ENCODE measurements at places on chromosomes 16 and 17.

- DNase-seq, result no peak
These were observed 60.4 kb downstream of the NOG start for GRCh38 chr17:56653877-56654276.

- DNase-seq, result no peak
These were observed 31.2 kb downstream of the NDEL1 start for GRCh38 chr17:8466873-8467272.

DNA sequence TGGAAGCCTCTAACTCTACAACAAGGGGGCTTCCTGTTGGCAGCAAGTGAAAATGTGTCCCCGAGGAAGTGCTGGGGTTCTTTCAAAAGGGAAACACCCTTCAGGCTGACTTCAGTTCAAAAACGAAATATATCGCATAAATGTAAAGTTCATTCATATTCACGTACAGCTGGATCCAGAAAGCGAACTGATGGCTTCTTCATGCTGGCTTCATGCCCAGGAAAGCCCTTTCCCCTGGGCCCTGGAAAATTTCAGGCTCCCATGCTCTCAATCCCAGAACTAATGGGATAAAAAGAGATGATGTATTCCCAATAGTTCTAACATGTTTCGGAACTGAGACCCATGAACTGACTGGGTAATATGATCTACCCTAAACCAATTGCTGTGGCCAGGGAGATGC is 104.7 kb upstream of the CDH13 start:
- DNase-seq, result no peak

GRCh38 chr16:1378804-1379303 is 27.1 kb downstream of the GNPTG start:
- DNase-seq, result no peak

DNA sequence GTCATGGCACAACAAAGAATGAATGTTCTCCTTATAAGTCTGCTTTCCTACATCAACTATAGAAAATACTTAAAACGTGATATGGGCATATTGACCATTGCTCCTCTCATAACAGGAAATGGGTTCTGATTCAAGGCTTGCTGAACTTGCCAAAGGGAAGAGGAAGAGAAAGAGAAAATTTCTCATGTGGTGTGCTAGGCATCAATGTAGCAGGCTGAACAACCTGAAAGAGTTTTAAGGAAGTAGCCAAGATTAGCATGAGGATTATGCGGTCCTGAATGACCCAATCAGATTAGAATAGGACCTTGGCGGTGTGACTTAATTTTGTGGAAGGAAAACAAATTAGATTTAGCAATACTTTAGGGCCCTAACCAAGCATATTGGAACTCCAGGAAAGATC is 617.7 kb upstream of the CDH11 start:
- no peak for DNase-seq

DNA sequence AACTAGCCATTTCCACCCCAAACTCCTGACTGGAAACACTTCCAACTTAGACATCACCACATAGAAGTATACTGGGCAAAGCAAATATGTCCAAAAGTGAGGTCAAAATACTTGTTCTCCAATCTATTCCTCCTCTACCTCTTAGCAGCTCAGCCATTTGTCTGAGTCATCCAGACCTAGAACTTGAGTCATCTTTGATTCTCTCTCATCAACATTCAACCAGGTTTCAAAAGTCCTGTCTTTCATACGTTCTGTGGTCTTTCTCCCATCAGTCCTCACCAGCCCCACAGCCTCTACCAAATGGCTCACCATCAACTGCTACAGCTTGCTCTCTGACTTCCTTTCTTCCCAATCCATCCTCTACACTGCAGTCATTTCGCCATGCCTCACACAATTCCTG is 6.8 kb downstream of the ANKFY1 start:
- DNase-seq, result no peak

DNA sequence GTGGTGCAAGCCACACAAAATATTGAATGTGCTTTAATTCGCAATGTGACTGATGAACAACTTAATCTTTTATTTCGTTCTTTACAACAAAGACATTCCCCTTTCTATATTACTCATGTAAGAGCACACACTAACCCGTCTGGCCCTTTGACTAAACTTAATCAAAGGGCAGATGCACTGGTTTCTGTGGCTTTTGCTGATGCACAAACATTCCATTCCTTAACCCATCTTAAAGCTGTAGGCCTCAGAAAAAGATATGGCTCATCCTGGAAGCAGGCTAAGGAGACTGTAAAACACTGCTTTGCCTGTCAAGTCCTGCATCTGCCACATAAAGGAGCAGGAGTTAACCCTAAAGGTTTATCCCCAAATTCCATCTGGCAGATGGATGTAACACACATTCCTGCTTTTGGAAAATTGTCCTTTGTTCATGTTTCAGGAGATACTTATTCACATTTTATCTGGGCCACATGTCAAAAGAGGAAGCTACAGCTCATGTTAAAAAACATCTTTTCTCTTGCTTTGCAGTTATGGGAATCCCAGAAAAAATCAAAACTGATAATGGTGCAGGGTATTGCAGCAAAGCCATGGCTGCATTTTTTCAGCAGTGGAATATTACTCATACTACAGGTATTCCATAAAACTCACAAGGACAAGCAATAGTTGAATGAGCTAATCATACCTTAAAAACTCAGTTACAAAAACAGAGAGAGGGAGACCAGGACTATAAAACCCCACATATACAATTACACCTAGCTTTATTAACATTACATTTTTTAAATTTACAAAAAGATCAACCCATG is 137.2 kb downstream of the AHSP start:
- DNase-seq, result no peak

DNA sequence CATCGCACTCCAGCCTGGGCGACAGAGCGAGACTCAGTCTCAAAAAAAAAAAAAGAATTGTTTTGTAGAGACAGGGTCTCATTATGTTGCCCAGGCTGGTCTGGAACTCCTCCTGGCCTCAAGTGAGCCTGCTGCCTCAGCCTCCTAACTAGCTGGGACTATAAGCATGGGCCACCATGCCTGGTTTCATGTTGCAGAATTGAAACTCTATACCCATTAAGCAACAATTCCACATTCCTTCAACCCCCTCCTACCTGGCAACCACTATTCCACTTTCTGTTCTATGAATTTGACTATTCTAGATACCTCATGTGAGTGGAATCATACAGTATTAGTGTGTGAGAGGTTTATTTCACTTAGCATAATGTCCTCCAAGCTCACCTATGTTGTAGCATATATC is 24.5 kb downstream of the RNF135 start:
- no peak for DNase-seq

DNA sequence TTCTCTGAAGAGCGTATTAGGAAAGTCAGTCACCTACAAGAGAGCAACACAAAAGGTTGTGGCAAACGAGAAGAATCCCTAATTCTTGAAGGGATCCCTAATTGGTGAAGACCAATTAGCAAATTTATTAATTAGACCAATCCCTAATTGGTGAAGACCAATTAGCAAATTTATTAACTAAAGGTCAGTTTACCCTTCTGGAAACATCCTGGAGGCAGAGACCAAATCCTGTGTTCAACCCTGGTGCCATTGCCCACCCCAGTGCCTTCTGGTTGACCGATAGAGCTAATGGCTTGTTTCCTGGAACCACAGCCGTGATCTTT is 74.2 kb downstream of the WIPI1 start:
- no peak for DNase-seq

DNA sequence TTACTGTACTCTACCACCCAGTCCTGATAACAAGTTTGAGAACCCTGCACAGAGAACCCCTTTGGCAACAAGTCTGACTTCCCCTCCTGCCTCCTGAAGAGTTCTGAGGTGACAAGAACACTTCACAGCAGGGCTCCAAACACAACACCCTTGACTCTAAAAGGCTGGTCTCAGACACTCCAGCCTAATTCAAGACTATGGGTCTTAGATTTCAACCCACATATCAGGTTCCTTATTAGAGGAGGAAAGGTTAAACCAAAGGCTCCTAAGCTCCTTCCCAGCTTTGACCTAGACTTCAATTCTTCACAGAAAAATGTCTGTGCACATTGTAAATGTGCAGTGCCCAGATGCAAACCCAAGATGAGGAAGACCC is 23.0 kb downstream of the RANBP10 start:
- DNase-seq, result no peak

DNA sequence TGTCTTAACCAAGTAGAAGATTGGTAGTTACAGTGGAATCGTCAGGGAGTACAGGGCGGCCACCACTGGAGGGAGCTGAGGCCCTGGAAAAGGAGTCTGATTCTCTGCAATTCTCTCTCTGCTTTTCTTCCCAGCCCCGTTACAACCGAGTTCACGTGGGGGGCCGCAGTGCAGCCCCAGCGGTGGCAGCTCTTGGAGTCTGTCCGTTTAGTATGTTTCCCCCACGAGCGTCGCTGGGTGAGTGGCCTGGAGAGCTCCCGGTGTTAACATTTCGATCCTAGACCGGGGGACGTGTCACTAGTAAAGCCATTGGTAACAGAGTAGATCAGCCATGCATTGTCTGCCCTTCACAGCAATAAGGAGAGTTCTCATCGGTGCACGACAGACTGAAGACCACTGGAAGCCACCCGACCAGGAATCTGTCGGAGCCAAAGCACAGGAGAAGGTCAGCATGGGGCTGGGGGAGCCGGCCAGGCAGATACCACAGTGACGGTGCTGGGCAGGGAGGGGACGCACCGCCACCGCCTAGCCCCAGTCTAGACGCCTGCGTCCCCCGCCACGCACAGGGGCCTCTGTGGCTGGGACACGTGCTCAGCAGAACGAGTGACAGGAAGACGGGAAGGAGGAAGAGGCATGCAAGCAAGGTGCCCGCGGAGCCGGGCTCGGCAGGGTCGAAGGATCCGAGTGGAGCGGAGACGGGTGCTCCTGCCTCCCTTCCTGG is 15.7 kb downstream of the SLC16A3 start:
- no peak for DNase-seq

DNA sequence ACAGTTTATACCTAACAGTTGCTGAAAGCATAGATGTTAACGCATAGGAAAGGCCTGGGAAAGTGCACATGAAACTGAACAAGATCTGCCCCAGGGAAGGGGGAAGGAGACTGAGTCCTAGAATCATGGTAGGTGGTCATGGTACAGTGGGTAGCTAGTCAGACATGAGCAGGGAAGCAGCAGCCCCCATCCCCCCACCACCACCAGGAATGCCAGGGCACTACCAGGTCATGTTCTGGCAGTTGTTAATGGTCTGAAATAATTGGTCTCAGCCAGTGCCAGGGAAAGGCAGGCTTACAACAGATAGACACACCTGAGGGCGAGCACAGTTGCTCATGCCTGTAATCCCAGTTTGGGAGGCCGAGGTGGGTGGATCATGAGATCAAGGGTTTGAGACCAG is 185.2 kb downstream of the CPPED1 start:
- no peak for DNase-seq

- DNase-seq, result no peak
These were observed 11.5 kb downstream of the SLC35B1 start for GRCh38 chr17:49696233-49696761.

DNA sequence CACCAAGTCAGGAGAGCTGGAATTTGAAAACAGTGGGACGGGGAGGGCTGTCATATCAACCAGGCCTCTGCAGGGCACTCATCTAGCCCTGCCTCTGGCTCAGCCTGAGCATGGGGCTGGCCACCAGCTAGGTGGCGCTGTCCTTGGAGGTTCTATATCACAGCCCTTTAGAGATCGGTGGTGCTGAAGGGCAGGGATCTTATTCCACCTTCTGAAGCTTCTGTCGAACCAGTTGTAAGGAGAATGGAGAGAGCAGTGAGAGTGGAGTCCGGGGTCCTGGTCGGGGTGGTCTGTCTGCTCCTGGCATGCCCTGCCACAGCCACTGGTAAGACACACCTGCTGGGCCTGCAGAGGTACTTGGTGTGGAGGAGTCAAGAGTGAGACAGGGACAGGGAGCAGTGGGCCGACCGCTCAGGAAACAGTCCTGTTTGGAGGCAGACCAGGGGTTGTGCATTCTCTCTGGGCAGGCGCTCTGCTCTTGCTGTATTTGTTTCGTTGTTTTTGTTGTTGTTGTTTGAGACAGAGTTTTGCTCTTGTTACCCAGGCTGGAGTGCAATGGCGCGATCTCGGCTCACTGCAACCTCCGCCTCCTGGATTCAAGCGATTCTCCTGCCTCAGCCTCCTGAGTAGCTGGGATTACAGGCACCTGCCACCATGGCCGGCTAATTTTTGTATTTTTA is at the start of gene CES3:
TSS of gene CES3 (plus strand) at position 202 of the 680 bp plus-strand sequence. CDS start at position 244, 42 bp downstream.
- no peak for DNase-seq

DNA sequence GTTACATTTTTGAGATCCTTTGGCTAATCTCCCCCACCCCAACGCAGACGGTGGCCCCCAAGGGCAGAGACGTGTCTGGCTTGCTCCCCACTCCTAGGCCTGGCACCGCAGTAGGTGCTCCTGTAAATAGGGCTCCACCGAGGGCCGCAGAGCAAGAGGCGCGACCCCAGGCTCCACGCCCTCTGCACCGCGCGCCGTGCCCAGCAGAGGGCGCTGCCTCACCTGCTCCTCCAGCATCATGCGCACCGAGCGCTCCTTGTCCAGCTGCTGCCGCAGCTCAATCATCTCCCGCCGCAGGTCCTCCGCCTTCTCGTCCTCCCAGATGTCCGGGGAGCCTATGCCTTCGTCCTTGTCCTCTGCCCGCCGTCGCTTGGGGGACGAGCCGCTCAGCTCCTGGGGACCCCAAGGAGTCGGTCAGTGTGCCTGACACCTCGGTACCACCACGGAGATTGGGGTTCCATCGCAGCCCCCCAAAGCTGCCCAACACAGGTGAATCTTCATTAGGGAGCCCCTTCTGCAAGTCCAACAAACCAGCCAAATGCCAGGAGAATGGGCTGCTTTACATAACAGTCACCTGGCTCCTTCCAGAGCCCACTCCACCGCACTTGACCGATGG is 11.2 kb downstream of the TFAP4 start:
- DNase-seq, result no peak

DNA sequence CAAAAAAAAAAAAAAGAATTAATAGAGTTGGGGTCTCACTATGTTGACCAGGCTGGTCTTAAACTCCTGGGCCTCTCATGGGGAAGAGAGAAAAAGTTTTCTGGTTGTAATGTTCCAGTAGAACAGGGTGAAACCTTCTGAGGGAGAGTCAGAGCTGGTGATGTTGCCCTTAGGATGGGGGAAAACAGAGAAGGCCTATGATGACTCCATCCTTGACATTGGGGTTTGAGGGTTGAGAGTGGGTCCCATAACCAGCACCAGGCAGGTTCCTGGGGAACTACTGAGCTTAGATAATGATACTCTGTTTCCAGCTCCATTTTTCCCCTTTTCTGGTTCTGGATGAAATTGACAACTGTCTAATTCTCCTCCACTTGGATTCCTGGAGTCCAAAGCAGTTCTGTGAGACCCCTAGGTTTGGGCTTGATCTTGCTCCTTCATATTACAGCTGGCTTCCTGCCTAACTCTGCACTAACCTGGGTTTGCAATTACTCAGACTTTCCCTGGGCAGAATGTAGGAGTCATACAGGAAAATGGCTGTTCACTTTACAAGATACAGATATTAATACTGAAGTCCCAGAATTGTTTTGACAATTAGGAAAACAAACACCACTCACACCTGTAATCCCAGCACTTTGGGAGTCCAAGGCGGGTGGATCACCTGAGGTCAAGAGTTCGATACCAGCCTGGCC is 62.8 kb upstream of the B4GALNT2 start:
- DNase-seq, result no peak

- DNase-seq, result no peak
These were observed 97.9 kb downstream of the IRF8 start for GRCh38 chr16:85996843-85997242.

- no peak for DNase-seq
These were observed 15.7 kb downstream of the CCDC42 start for GRCh38 chr17:8728971-8729370.
